ENCODE measurements at places on chromosomes 6 and 20.

GRCh38 chr20:4821590-4821989 lies 99.9 kb downstream of the PRND start:
- DNase-seq, result no peak

GRCh38 chr6:142712231-142712630 lies 232.7 kb downstream of the HIVEP2 start:
- no peak for DNase-seq

DNA sequence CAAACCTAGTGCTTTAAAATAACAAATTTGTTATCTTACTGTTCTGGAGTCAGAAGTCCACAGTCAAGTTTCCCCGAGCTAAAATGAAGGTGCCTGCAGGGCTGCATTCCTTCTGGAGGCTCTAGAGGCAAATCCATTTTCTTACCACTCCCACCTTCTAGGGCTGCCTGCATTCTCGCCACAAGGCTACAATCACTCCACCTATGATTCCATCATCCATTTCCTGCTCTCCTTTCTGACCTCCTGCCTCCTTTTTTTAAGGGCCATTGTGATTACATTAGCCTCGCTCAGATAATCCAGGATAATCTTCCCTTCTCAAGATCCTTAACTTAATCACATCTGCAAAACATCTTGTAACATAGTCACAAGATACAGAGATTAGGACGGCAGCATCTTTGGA lies 42.4 kb upstream of the SIRT5 start:
- DNase-seq, result no peak

DNA sequence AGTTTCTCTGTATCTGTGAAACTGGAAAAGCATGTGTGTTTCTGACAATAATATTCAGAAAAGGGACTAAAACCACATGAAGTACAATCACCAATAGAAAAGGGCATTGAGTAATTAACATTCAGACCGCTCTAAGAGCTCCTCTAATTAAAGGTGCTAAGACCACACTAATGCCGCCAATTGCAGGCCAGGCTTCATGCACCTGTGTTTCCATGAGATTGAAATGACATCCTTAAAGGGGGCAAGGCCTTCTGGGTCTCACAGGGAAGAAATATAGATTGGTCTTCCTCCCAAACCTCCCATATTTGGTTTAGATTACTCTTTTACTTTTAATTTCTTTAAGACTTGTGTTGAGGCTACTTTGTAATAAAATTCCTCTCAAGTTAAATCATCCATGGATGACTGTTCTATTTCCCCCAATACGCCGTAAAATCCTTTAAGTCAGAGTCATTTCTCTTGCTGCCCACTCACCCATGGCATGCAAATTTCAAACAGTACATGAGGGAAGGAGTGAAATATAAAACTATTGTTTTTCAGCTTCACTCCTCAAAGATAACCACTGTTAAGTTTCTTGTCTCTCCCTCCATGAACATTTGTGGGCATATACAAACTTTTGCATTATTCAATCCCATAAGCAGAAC lies 110.6 kb downstream of the UBE3D start:
- no peak for DNase-seq

DNA sequence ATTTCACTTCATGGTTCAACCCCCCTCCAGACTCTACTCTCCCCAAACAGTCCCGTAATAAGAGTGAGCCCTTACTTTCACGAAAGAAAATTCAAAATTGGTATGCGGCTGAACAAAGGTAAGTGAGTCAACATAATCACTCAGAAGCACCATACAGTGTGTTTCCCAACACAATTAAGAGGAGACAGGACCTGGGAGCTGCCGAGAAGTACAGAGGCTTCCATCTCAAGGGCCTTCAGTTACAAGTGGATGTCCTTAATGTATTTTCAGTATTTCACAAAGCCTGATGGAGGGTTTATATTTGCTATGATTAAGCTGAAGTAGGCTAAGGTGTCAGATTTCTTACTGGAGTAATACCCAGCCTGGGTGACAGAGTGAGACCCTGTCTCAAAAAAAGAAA lies 51.1 kb downstream of the MYO6 start:
- no peak for DNase-seq

DNA sequence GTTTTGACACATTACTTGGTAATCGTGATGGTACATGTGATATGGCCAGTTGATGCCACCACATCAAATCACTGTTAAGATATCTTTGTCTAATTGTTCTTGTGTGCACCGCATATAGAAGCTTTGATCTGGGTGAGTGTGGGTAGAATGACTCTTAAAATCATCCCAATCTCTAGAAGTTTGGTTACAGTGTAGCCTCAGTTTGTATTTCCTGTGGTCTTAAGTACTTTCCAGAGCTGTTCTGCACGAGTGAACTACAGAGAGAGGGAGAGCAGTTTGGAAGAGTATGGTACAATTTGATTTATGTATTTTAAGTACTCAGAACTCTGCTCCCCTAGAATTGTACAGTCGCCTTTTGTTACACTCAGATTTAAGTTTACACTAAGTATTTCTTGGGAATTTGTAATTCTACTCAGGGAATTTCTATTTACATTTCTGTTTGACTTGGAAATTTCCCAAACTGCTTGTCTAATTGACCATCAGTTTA lies 37.5 kb downstream of the SNX9 start:
- DNase-seq, result no peak

GRCh38 chr6:39558591-39559190 lies 166.5 kb downstream of the KIF6 start:
- DNase-seq, result no peak

- DNase-seq, result no peak
Measured at GRCh38 chr6:105510746-105511145, 107.9 kb upstream of the PREP start.

DNA sequence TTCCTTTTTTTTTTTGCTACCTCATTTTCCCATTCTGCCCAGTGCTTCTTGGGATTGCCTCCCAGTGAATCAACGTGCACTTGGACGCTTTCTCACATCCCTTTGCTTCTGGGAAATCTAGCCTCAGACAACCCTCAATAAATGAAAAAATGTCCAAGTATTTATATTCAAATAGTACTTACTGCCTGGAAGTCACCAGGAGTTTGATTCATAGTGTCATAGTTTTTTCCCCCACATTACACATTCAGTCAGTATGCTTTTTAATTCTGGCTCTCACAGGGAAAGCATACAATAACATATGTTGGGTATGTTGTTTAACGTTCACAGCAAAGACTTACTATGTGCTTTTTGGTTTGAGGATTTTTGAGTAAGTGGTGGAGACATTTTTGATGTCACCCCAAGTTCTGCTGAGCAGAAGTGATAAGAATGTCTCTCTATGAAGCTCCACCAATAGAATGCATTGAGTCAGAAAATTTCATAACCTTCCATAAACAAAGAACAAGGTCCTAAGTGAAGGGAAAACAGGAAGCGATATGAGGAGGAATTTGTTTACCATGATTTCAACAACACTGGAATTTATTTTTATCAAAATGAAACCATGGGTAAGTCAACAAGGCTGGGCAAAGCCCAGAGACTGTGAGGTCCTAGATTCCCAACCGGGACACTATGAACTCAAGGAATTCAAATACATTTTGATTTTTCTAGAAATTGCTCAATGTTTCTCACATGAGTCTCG lies 301.2 kb upstream of the BMP2 start:
- no peak for DNase-seq

- DNase-seq, result no peak
Measured at GRCh38 chr6:33168639-33169038, 23.6 kb downstream of the COL11A2 start.

- no peak for DNase-seq
Measured at GRCh38 chr20:57970856-57971255, 257.6 kb downstream of the ANKRD60 start.

- no peak for DNase-seq
Measured at GRCh38 chr20:56766528-56766927, 137.4 kb downstream of the TFAP2C start.

- no peak for DNase-seq
Measured at GRCh38 chr6:5034328-5034727, 30.5 kb upstream of the RPP40 start.

DNA sequence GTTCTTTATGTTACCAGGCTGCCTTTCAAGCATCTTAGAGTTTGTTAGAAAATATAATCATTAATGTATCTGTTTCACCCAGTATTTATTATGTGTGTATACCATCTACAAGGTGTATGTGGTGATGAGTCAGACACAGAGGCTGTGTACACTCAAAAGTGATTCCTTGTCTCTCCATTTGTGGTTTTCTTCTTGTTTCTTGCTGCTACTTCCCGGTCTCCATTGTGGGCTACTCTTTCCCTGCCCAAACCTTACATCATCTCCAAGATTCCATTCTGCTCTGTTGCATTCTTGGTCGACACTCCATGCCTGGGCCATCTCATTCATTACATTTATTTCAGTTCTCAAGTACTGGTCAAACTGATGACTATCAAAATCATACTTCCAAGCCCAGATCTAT lies 182.2 kb upstream of the STXBP5 start:
- DNase-seq, result no peak

- DNase-seq, result no peak
Measured at GRCh38 chr20:14488756-14489479, 151.5 kb upstream of the FLRT3 start.

- DNase-seq, result no peak
Measured at GRCh38 chr20:49597825-49598395, 30.0 kb upstream of the PTGIS start.

- no peak for DNase-seq
Measured at GRCh38 chr6:352896-353470, 38.6 kb upstream of the IRF4 start.

GRCh38 chr6:169724494-169725124 lies at the start of gene PHF10:
Gene PHF10, minus strand, starts transcription at chr6:169724500. Its CDS starts 569 bp downstream, at chr6:169723931.
- peak; percentile 68 for DNase-seq

DNA sequence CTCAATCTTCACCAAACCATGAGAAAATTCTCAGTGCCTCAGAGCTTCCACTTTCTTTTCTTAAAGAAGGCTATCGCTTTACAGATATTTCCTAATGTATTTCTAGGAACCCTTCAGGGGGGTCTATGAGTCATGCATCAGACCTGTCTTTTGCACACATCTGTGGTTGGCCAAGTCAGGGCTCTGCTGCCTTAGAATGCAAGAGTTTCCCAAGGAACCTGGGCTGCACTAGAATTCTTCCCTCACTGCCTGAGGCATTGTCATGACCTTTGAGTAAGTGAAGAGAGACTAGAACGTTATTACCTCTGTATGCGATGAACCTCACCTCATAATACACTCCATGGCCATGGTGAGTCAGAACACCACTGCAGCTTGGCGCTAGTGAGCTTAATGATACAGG lies 365.0 kb upstream of the ID4 start:
- no peak for DNase-seq

DNA sequence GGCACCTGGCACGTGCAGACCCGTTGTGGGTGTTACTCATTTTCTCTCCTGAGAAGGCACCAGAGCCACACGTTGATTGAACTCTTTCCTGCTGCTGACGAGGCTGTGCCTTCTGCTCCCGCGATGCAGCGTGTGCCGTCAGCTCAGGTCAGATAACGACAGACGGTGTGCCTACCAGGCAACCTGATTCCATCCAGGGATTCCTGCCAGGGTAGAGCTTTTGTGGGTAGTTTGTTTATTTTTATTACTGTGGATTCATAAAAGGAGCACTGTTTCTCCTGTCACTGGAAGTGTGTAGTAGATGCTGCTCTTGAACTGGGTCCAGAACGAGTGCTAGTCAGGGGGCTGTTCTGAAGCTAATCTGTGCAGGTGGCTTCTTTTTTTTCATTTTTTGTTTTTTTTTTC lies 20.7 kb downstream of the PRPF6 start:
- no peak for DNase-seq

All from activated CD4-positive, alpha-beta T cell treated with anti-CD3 and anti-CD28 coated beads for 48 hours (primary cell).